ENCODE measurements at places on chromosomes 5 and 9.

DNA sequence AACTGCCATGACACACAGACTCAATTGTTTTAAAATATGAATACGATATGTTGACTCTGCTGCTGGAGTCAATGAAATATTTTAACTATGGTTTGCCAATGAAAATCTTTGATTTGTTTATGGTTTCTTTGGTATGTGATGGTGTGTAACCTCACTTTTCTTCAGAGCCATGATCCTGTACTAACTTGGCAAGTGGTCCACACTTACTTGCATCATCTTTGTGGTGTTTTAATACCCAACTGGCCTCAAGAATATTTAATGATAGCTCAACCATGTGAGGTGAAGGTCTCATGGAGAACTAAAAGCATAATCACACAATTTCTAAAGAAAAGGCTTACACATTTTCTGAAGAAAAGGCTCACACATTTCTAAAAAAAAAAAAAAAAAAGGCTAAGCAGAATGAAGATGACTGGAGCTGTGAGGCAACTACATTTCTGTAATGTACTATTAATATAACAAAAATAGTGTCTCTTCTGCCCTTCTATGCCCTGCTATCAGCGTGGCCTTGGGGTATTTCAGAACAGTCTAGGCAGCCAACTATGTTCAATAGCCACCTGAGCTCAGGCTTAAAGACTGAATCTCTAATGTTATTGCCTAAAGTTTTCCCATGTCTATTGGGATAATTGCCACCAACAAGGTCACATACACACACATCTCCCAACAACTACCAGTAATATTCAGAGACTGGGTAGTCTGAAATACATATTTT, 395.0 kb downstream of the MLLT3 start:
- no peak for DNase-seq

- no peak for DNase-seq
Observed at GRCh38 chr5:61052882-61053281, 107.9 kb downstream of the NDUFAF2 start.

DNA sequence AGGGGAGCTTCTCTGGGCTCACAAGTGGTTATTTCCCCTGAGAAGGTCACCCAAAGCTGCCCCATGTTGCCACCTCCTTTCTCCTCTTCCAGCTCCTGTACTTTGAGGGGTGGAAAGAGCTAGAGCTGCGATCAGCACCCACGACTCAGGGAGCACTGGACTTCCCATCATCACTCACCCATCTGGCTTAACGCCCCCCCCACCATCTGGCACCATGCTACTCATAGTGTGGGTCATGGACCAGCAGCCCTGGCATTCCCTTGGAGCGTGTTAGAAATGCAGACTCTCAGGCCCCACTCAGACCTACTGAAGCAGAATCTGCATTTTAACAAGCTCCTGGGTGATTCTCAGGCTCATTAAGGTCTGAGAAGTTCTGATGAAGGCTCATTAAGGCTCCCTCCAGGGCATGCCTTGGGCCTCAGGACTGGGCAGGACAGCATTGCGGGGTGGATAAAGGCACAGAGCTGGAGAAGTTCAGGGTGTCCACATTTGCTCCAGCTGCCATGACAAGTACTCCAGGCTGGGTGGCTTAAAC, 67.3 kb downstream of the GALNT12 start:
- DNase-seq: no peak

- DNase-seq: no peak
Observed at GRCh38 chr9:70389621-70390266, 24.7 kb downstream of the KLF9 start.

GRCh38 chr5:68373050-68373449, 157.5 kb downstream of the PIK3R1 start:
- no peak for DNase-seq

DNA sequence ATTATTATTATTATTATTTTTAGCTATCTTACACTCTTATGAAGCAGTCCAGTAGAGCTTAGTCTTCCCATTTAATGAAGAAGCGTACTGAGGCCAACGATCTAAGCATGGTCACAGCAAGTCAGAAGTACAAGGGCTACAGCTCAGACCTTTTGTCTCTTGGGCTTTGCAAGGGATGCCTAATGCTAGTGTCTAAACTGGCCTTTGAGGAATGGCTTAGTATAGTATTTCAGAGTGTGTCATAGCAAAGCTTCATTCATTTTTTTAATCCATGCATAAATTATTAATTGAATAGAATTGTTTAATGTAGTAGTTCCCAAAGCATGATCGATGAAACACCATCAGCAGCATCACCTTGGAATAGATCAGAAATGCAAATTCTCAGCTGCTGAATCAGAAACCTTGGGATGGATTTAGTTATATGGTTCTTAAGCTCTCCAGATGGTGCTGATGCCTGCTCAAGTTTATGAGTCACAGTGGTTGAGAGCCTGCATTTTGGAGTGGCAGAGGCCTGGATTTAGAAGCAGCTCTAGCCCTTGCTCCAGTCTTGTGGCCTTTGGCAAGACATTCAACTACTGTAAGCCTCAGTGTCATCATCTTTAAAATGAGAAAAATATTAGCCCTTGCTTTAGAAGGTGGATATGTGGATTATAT, 6.1 kb downstream of the IL12B start:
- no peak for DNase-seq

DNA sequence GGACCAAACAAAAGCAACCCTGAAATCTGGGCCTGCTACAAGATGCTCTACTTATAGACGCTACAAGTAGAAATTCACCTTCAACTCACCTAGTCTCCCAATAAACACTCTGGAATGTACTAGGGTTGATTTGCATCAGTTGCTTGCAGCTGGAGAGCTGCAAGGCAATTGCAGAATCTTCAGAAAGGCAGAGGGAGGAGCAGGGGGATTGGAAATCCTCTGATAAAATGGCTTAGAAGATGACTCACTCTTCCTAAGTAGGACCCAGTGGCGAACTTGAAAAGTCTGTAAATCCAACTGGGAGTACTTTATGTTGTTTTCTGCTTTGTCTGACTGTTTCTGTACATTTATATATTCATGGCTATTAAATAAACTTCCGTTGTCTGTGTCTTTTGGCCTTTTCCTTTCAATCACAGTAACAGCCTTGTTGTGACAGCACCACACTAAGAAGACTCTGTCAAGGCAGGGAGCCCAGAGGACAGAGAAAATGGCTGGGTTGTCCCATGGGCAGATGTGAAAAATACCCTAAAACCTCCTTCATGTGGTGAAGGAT, 14.7 kb upstream of the MLLT3 start:
- no peak for DNase-seq

DNA sequence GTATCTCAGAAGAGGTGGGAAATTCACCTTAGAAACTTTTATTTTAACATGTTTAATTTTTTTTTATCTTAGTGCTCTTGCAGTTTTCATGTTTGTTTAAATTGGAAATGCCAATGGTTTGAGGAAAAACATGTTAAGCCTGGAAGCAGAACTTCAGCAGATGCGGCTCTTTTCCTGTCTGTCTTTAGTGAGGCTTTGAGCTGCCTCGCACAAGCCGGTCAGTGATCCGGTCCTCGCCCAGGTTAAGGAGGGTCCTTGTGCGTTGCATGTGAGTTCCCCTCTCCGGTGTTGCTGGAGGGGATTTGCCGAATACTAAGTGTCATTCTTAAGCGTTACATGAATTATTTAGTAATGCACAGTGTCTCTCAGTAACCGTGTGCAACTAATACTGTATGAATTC, 9.4 kb upstream of the PLEKHG4B start:
- DNase-seq: no peak

DNA sequence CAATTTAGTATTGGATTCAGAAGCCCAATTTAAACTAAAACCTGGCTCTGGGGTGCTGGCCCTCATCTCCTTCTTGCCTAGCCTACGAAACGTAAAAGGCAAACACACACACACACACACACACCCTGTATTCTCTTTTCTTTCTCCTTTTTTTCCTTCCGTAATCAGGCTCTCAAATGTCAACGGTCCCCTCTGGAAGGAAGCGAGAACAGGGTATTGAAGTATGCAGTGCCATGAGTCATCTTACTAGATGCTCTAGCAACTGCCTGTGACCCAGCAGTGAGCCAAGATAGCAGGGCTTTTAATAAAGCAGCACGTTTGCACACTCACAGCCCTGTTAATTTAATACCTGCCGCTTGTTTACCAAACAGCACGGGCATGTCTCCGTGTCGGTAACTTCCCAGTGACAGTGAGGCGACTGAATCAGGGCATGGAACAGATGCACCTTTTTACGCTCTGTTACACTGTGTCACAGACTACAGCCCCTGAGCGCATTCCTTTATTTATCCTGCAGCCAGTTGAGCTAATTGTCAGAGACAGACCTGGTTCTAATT, 243.8 kb downstream of the BNC2 start:
- DNase-seq: no peak

DNA sequence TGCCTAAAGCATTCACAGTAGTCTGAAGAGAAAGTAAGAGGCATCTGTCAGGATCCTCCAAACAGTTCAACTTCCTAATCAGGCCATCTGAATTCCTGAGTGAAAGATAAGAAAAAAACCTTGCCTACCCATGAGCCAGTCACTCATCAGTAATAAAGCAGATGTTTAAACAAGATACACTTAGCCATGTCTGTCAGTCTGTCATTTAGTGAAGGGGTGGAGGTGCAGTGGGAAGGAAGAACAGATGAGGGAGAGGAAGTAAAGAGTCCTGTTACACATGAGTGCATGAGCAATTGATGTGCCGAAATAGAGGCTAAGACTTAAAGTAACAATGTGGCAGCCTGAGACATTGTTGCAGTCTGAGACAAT, 29.9 kb upstream of the DMRTA1 start:
- no peak for DNase-seq

- no peak for DNase-seq
Observed at GRCh38 chr5:95953021-95953702, 8.5 kb downstream of the ELL2 start.

- no peak for DNase-seq
Observed at GRCh38 chr9:128062279-128062678, 4.8 kb downstream of the NAIF1 start.

- DNase-seq: no peak
Observed at GRCh38 chr9:130215341-130216119, 43.3 kb downstream of the NCS1 start.

DNA sequence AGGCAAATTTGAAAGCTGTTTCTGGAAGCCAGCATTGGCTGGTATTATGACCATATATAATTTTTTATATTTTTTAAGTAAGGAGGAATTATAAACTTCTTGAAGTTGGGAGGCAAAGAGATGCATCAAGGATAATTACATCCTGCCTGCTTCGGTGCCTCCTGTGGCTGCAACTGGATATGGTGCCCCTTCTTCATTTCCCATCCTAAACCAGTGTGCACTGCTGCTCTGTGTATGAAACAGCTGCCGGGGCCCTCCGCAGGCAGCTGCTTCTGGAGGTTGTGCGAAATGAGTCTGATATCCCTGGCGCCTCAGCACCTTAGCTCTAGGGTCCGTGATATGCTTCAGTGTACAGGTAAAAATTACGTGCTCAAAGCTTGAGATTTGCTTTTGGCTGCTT, 304.2 kb downstream of the ENC1 start:
- no peak for DNase-seq

- no peak for DNase-seq
Observed at GRCh38 chr9:129860653-129861446, 25.6 kb downstream of the USP20 start.

- DNase-seq: no peak
Observed at GRCh38 chr5:125492977-125493376, 746.5 kb upstream of the ZNF608 start.

- DNase-seq: no peak
Observed at GRCh38 chr5:178330791-178331404, 98.3 kb upstream of the PHYKPL start.

GRCh38 chr5:123460296-123460729, 37.1 kb upstream of the CEP120 start:
- no peak for DNase-seq

- DNase-seq: no peak
Observed at GRCh38 chr5:94276751-94277150, 341.7 kb downstream of the KIAA0825 start.

DNA sequence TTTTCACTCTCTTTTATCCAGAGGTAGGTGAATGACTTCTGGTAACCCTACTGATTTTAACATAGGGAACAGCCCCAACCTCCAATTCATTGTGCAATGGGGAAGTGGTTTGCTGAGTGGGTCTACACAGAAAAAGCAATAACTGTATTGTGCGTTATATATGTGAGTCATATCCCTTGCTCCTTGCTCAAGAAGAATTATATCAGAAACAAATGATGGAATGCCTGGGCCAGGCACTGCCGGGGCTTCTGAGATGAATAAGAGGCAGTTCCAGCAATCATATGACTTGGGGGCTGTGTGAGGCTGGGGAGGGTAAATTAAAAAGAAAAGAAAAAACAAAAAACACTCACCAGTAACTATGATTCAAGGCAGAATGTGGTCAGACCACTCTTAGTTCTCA, 79.2 kb upstream of the ABCA1 start:
- no peak for DNase-seq

GRCh38 chr5:167207081-167207480, 1084.4 kb upstream of the WWC1 start:
- no peak for DNase-seq

- DNase-seq: peak; percentile 88
Observed at GRCh38 chr9:34651876-34652601, at the start of gene IL11RA. TSS of gene IL11RA (plus strand) at chr9:34652185. CDS start at chr9:34655218, 3,033 bp downstream.

- DNase-seq: no peak
Observed at GRCh38 chr5:5387192-5387591, 35.3 kb upstream of the ICE1 start.

- DNase-seq: no peak
Observed at GRCh38 chr5:95908799-95909198, 52.9 kb downstream of the ELL2 start.

GRCh38 chr9:19493876-19494275, 85.1 kb downstream of the ACER2 start:
- DNase-seq: no peak

DNA sequence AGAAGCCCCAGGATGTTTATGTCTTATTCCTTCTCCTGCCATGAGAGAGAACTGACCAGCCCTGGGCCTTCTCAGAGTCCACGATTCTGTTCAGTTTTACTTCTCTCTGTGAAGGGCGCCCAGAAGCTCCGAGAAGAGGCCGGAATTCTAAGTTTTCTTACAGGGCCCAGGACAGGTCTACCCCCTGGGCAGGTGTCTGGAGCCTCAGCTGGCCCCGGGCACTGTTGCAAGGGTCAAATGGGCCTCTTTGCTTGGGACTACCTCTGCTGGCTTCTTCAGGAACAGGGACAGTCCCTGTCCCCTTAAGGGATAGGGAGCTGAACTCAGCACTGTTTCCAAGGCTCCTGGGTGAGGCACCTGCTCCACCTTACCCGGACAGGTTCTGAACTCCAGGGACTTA, 55.0 kb downstream of the RASGEF1C start:
- no peak for DNase-seq

- no peak for DNase-seq
Observed at GRCh38 chr9:127064335-127064734, 58.1 kb downstream of the ANGPTL2 start.

DNA sequence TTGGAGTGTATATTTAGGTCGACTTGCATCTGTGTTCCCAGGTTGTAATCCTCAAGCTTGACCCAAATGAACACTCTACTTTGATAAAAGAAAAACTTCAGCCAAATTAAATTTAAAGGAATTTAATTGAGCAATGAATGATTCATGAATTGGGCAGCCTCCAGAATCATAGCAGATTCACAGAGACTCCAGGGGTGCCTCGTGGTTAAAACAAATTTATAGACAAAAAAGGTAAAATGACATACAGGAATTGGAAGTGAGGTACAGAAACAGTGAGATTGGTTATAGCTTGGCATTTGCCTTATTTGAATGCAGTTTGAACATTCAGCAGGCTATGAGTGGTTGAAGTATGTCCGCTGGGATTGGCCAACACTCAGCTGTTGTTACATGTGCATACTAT, 21.6 kb upstream of the SPATA31D4 start:
- DNase-seq: no peak
